ENCODE measurements at places on chromosomes 12 and 14. TPM values are rescaled to one million over a fixed set of nuclear protein-coding genes. Genes with fewer than 3 reads are reported as not detected.

The TMEM132C gene
- total RNA-seq, result not detected

The CDCA3 gene
- total RNA-seq, result 143 TPM

The INSM2 gene
- not detected for total RNA-seq

The ACSM4 gene
- total RNA-seq, result not detected

The CD69 gene
- 0.25 TPM for total RNA-seq

The AKAP5 gene
- total RNA-seq, result 7.3 TPM

The SPX gene
- total RNA-seq, result 1.1 TPM

The SMARCD1 gene
- total RNA-seq, result 55.7 TPM

The DBX2 gene
- not detected for total RNA-seq

The ANKS1B gene
- total RNA-seq, result not detected

The METAP2 gene
- total RNA-seq, result 104 TPM

The AGAP2 gene
- total RNA-seq, result 0.89 TPM

The C12orf56 gene
- not detected for total RNA-seq

The OR6C2 gene
- not detected for total RNA-seq

The CAPZA3 gene
- total RNA-seq, result not detected
